ENCODE measurements at places on chromosomes 5 and 9.

- DNase-seq, result no peak
Measured at GRCh38 chr9:124306098-124306735, 48.5 kb downstream of the NEK6 start.

DNA sequence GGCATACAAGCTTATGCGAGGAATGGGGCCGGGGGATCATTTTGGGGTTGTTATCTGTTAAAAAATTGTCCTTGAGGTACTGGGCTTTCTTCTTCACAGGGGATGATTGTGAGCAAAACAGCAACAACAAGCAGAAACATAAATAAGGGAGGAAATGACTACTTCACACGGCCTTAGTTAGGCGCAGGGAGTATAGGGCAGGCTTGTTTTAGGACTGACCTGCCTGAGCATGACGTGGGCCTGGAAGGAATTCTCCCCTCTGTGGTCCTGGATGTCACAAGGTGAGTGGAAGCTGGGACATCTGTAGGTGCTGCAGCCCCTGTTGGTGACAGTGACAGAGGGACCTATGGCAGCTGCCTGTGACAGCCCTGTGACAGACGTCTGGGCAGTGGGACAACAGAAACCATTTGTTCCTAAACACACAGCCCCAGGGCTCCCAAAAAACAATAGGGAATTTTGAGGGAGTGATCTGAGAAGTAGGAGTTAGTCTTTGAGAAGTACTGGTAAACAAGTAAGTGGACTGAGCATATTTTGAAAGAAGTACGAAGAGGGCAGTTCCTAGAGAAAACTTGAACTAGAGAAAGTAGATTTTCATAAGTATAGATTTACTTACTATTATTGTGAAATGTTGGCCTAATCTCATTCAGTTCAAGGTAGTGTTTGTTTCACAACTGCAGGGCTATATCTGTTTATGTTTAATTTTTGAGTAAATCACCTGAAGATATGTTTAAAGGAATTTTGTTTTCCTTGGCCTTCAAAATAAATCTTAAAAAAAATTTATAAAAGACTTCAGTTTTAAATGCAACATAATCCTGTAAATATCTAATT, 113.1 kb downstream of the KDM4C start:
- DNase-seq, result no peak

DNA sequence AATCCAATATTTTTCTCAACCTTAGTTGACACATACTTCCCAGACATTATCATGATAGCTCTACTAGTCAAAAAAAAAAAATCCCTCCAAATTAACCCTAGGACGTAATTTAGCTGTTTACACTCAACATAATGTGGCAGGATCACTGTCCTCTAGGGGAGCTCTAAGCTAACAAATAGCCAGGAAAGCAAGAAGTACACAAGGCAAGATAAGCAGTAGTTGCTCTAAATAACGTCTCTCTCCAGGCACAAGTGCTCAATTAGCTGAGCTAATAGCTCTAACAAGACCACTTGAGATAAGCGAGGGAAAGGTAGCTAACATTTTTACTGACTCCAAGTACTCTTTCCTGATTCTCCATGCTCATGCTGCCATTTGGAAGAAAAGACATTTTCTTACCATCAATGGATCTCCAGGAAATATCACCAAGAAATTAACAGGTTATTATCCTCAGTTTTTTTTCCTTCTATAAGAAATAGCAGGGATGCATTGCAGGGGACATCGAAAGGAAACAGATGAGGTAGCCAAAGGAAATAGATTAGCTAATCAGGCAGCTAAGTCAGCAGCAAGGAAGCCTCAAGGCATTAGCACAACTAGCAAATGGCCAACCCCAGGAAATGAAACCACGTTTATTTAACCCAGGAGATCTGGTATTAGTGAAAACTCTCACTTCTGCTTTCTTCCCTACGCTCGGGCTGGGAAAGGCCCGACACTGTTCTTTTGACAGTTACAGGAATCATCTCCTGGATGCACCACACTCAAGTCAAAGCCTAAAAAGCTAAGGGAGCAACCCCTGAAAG, 614.1 kb downstream of the PTPRD start:
- no peak for DNase-seq

DNA sequence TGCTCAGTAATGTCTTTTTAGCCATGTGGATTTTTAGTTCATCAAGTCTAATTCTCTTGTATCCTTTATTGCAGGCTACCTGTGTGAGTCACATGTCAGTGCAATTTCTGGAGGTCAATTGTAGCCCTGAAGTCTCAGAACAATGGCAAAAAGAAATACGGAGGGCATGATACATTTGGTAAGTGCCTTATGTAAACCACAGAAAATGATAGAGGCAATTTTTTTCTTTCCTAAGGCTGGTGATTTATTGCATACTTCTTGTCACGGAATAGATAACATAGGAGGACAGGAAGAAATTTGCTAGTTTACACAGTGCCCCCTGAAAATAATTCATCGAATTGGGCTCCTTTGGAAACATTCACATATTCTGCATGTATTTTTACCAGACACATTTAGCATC, 235.9 kb downstream of the DMRTA1 start:
- no peak for DNase-seq

- no peak for DNase-seq
Measured at GRCh38 chr5:170783498-170784247, at the start of gene GABRP. TSS of gene GABRP (plus strand) at chr5:170783725. CDS start at chr5:170788616, 4,891 bp downstream.

GRCh38 chr9:135006911-135007570, 80.4 kb upstream of the OLFM1 start:
- no peak for DNase-seq

DNA sequence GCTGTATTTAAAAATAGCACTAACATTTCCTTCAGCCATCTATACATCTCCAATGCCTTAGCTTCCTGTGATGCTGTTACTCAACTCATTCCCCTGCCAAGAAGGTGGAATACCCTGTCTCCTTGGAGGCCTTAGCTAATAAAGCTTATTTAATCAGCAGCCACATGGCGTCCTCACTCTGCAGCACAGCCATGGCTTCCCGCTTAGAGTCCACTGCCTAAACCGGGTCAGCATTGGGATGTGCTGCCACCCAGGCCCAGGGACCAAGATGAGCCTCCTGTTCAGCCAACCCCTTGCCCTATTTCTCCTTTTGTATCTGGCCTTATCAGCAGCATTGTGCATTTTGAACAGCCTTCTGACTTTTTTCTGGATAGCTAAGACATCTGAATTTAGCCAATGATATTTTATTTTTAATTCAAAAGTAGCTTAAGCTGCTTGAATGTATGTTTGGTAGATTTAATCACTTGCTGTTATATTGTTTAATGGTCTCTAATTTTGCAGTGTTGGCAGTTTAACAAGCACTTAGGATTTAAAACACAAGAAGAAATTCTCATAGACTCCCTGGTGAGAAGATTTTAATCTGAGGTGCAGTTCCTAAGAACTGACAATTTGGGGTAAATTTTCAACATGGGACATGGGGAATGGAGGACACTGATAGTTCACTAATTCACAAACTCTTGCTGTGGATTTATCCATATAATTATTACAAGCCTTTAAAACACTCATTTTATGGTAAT, 113.0 kb downstream of the RPS23 start:
- no peak for DNase-seq

Measured in GOT3 (cell line).